Activated T-helper 1 cell treated with anti-CD3 and anti-CD28 coated beads, Interleukin-12 subunit alpha, Interleukin-12 subunit beta, Interleukin-2, Interleukin-4 antibody, amounts not matched to agents 30 ng/mL and 10 ng/mL and 1 ng/mL, durations not matched to agents 14 hours and 24 hours and 36 hours (primary cell): ENCODE measurements at places on chromosomes 11 and 22.

- DNase-seq, result no peak
These were observed 2.9 kb downstream of the MMP7 start for GRCh38 chr11:102527684-102528083.

DNA sequence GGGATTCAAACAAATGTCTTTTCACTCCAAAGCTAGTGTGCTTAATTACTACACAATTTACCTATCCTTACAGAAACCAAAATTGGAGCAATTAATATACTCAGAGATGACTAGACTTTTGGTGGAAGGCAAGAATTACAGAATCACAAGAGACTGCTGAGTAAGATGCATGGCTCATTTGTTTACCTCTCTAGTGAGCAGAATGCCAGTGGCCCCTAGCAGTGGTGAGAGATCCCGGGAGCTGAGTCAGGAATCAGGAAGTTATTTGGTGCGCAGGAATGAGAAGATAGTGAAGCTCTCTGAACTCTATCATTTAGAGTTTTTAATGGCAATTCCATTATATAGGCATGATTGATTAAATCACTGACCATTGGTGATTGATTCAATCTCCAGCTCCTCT, 188.9 kb upstream of the SESN3 start:
- DNase-seq, result no peak

- DNase-seq, result no peak
These were observed 7.2 kb downstream of the SUN2 start for GRCh38 chr22:38748487-38749136.

GRCh38 chr11:60847281-60847680, 5.4 kb downstream of the CCDC86 start:
- no peak for DNase-seq

DNA sequence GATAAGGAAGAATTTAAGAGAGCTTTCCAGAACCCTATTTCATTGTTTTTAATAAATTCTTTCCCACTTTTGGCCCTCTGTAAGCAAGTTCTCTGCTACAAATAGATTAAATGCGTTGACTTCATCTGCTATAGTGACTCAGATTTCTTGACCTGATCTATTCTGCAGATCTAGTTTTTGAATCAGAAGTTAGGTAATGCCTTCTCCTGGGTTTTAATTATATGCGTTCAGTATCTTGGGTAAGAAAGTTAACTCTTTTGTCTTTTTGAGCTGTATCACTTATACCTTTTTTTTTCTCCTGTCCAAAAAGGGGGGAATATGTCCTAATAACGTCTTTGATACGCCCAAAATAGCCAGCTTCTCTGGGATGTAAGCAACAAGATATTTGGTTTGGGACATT, 2.4 kb upstream of the HEPHL1 start:
- no peak for DNase-seq

DNA sequence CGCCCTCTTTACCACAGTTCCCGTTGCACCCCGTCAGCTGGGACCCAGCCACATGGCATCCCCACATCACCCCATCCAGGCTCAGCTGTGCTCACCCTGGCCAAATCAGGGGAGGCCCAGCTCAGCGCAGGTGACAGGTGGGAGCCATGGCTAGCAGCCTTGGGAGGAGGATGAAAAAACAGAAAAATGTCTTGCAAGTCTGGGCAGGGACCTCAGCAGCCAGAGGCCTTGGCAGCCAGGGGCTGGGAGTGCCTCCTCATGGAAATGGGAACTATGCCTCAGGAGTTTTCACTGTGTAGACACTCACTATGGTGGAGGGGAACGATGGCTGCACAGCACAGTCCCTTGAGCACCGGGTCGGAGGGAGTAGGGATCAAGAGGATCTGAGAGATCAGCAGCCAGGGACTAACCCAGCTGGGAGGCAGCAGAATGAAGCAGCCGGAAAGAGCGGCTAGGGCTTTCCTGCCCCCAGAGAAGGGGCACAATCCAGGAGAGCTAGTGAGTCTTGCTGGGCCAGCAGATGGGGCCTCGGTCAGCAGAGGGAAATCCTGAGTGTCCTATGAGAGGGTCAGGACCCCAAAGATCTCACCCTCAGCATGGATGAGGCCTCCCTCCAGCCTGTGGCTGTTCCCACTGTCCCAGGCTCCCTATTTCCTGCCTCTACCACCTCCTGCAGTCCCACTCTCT, 6.2 kb upstream of the FTH1 start:
- DNase-seq, result no peak

GRCh38 chr11:407651-408123, 7.1 kb downstream of the SIGIRR start:
- DNase-seq, result no peak

- no peak for DNase-seq
These were observed 696 bp downstream of the MRGPRF start for GRCh38 chr11:69012092-69013008.

- DNase-seq, result no peak
These were observed 4.6 kb downstream of the PRSS23 start for GRCh38 chr11:86804951-86805350.

GRCh38 chr11:99065121-99065520, 44.4 kb downstream of the CNTN5 start:
- DNase-seq, result no peak

DNA sequence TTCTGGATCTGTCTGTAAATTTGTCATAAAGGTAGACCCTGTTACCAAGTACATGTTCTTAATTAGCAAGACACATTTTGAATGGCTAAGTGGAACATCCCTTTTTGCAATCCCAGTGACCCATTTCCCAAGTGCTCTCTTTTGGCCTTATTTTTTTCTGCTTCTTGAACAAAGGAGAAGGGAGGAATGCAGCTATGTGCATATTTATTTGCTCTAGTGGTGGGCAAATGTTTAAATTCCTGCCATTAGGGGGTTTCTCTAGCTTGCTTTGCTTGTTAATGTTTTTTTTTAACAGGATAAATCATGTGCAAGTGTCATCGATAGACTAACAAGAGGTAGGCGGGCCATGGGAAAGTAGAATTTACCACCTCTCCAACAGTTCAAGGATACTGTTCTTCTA, 135.7 kb downstream of the COMMD9 start:
- no peak for DNase-seq

DNA sequence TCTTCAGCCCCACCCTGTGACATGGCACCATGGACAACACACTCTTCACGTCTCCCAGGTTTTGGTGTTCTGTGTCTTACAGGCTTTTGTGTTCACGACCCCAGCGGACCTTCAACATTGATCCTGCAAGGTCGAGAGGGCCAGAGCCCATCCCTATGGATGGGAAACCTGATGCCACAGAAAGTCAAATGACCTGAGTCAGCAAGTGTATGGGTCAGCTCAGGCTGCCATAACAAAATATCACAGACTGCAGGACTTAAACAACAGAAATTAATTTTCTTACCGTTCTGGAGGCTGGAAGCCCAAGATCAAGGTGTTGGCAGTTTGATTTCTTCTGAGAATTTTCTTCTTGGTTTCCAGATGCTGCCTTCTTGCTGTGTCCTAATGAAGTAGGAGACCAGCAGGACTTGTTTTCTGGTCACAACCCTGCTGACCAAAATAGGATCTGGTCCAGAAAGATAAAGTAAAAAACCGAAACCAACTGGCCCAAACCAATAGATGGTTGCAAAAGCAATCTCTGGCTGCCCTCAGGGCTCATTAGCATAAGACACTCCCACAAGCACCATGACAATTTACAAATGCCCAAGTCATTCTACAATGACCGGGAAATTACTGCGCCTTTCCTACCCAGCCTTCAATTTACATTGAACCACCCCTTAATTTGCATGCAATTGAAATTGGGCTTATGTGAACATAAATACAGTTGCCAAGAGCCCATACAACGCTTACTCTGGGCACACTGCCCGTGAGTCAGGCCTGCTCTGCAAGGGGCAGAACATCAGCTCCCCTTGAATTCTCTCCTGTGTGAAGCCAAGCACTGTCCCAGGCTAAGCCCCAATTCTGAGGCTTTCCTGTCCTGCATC, 113.9 kb downstream of the RPS6KA4 start:
- no peak for DNase-seq

GRCh38 chr11:96242971-96243647, 99.9 kb downstream of the MAML2 start:
- peak; percentile 78 for DNase-seq

DNA sequence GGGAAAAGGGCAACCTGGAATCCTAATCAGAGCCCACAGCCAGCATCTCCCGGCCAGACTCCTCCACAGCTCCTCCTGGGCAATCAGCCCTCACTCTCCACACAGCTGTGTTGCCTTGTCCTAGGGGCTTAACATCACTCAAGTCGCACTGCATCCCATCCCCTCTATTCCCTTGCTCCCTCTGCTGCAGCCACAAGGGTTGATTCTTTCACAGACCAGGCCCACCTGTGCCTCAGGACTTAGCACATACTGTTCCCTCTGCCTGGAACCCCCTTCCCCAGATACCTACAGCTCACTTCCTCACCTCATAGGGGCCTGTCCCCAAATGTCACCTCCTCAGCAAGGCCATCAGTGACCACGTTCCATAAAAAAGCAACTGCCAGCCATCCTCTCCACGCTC, 18.4 kb downstream of the SPATA19 start:
- no peak for DNase-seq

DNA sequence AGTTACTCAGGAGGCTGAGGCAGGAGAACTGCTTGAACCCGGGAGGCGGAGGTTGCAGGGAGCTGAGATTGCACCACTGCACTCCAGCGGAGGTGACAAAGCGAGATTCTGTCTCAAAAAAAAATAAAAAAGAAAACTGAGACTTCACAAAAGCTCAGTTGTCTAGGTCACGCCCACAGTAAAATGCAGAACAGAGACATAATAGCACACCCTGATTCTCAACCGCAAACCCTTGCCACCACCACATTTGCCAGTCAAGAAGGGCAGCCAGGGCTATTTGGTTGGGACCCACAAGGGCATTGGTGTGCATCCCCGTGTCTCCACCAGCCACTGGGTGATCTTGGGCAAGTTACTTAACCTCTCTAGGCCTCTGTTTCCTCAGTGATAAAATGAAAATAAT, 25.4 kb downstream of the CREB3L1 start:
- DNase-seq, result no peak

DNA sequence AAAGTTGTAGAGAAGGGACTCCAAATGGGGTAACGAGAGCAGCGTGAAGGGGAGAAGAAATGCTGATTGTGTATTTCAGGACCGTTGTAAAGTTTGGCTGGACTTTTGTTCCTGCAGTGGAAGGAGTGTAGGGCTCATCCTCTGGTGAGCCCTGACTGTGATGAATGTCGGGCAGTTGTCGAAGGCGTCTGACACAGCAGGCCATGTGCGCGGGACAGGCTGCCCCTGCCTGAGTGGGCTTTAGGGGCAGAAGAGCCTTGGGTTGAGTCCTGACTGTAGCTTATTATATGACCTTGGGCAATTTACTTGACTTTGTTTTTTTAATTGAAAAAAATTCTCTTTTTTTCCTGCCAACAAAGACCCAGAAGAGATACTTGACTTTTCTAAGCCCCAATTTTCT, 3.1 kb downstream of the TRMU start:
- DNase-seq, result no peak

DNA sequence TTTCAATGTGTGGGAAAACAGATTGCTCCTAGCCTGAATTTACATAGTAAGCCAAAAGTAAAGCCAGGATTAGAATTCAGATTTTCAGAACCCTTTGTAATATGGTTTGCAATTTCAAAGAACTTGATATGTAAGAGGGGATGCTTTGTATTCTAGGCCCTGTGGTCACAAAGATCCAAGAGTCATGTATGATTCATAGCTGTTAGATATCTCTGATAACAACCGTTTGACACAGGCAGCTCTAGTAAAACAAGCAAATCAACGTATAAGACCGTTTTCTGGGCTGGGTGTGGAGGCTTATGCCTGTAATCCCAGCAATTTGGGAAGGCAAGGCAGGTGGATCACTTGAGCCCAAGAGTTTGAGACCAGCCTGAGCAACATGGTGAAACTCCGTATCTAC, 79.6 kb downstream of the EMSY start:
- DNase-seq, result no peak

- no peak for DNase-seq
These were observed 115.9 kb upstream of the CCDC179 start for GRCh38 chr11:22976146-22976545.

DNA sequence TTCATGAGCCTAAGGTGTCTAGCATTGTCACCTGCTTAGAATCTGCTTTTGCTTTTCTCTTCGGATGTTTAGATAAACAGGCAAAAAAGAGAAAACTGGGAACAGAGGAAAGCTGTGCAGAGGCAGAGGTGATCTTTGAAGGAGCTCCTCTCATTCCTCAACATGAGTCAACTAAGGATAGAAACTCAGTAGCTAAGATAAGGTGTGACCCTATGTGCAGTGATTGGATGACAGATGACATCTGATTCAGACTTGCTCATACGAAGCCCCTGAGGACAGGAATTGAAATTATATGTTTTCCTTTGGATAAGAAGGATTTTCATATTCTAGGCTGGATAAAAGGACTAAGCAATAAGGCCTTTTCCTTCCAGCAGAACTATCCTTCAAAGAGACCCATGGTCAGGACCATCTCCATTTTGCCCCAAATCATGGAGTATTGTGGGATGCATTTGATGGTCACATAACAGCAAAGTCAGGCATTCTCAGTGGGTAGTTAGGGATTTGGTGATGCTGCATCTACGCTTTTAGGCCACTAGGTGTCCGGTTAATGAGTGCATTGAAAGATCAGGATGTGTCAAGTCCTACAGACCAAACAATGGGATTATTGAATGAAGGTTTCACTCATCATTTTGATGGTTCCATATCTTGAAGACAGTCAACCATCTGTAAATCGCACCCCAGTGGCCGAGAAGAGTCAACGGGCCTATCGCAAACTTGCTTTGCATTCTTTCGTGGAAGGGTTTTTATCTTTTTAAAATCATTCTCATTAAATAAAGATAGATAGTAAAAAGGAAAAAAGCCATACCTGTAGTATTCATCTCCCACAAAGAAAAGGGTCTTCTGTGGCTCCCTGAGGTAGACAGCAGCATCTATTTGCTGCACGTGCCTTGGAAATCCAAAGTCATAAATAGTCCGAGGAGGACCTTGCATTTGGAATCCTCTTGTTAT, 32.2 kb downstream of the MMP20 start:
- DNase-seq, result no peak

DNA sequence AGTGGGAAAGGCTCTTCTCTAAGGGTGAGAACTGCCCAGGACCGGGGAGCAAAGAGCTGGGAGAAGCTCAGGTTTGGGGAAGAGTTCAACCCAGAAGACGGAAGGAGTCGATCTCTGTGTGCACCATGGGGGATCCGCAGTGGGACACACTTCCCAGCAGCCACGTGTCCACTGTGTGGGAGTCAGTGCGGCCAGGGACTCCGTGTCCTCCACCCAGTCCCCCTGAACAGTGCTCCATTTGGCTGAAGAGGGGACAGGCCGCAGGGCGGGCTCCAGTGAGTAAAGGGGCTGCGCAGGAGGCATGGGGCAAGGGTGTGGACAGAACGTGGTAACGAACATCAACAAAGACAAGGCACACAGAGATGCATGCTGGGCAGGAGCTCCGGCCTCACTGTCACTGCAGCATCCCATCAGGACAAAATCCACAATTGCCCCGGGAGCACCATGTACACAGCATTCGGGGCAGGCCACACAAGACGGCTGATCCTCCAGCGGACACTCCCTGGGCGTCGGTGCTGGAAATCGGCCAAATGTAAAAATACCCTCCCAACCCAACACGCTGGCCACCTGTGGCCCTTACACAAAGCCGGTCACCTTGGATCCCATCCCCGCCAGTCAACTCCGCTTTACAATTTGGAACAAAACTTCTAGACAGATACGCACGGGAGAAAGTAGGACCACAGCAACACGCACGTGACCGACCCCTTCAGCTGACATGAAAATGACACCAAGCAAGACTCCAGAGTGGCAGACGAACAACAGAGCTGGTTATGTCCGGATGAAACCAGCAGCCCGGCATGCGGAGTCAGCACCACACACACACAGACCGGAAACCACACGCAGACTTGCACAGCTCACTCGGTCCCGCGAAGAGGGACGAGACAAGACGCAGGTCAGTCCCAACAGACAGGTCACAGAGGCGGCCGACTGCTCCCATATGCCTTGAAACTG, 366.8 kb downstream of the SHANK2 start:
- no peak for DNase-seq

- no peak for DNase-seq
These were observed 10.2 kb upstream of the STK33 start for GRCh38 chr11:8604078-8604723.
